ENCODE measurements at places on chromosomes 12 and 14.

DNA sequence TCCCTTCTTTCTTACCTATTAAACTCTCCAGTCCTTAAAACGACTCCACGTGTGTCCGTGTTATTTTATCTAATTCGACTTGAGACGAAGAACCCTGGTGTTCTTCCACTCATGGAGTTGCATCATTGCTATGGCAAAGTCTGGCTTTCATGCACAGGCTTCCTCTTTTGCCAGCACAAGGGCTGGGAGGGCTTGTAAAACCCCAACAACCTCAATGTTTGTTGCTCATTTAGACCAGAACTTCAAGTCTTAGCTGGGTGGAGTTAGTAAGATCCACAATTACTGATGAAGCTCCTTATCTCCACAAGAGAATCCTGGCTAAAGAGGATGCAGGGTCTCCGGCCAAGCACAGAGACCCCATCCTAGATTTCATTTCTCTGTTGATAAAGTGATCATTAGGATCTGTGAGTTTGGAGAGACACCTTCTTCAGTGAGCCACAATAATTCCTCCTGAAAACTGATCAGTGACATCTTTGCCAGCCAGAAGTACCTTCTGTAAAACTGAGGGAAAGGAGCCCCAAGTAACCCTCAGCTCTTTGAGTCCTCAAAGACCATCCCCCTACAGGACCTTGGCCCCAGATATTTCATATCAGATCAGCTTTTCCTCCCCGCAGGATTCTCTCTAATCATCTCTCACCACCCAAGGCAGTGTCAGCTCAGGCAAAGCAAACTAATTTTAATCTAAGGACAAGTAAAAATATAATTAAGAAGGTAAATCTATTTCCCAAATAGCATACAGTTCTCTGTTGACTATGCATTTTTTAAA is 514.6 kb downstream of the FUT8 start:
- DNase-seq: peak; percentile 65

GRCh38 chr12:123127182-123127495 is 23.8 kb downstream of the PITPNM2 start:
- no peak for DNase-seq

DNA sequence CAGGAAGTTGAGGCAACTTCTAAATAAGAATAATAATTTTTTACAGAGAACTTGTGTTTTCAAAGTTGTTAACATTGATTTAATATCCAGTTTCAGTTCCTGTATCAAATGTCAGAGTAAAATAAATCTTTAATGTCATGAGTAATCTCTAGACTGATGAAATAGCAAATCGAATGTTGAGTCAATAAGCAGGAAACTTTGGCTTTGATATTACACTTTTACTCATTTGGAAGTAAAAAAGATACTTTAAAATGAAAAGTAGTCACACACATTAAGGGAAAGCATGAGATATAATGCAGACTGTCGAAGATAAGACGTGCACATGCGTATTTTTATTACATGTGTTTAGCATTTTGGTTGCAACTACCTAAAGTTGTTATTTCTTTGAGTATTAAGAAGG is 78.2 kb upstream of the PTGDR start:
- DNase-seq: no peak

- DNase-seq: no peak
Measured at GRCh38 chr12:104130760-104131159, 7.2 kb downstream of the NFYB start.

- no peak for DNase-seq
Measured at GRCh38 chr12:17976202-17976601, 113.8 kb downstream of the RERGL start.

DNA sequence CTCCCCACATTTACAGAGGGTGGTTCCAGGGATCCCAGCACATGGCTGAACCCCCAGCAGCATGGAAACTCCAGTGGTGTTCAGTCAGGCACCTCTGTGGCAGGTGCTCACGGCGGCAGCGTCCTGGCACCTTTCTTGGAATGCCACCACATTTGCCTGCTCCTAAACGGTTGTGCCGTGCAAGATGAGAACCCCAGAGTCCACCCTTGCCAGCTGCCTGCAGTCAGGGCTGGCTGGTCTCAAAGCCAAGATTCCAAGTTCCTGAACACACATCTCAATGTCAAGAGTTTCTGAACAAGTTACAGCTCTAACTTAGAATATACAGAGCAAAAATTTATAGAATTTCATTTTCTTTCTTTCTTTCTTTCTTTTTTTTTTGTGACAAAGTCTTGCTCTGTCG is 38.7 kb downstream of the DDX51 start:
- DNase-seq: no peak

DNA sequence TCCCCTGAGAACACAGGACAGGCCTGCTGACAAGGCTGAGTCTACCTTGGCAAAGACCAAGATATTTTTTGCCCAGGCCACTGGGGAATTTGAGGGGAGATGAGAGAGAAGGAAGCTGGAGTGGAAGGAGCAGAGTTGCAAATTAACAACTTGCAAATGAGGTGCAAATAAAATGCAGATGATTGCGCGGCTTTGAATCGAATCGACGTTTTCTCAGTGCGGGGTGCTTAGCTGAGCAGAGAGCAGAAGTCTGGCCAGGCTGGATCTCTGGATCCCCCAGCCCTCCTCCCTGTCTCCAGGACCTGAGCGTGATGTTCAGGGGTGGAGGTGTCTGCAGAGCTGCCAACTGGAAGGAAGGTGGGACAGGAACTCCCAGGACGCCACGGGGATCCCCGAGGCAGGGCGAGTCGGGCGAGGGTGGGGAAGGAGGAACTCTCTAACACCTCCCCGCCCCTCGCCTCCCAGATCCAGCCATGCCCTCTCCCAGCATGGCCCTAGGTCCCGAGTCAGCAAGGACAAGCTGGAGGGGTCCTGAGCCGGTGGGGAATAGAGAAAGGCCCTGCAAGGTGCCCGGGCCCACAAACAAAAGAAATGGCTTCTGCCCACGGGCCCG is 527 bp upstream of the CARMIL3 start:
- DNase-seq: peak; percentile 40

- DNase-seq: no peak
Measured at GRCh38 chr14:68692916-68693771, 99.7 kb downstream of the ZFP36L1 start.

- no peak for DNase-seq
Measured at GRCh38 chr12:125001636-125002035, 8.2 kb downstream of the BRI3BP start.

DNA sequence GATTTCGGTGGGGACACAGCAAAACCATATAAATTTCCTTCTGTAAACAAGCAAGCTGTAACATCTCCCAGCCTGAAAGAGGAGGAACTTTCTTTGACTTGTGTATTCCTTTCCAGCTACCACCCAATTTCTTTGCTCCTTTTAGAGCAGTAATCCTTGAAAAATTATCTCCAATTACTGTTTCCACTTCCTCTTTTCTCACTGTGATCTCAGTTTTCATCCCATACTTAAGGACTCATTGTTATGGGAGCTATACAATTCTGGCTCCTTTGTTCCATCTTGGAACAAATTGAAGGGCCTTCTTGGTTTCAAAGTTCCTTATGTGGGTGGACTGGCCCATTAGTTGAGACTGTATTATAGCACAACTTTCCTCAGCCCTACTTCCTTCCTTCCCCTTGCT is 152.6 kb downstream of the AKAP6 start:
- no peak for DNase-seq

DNA sequence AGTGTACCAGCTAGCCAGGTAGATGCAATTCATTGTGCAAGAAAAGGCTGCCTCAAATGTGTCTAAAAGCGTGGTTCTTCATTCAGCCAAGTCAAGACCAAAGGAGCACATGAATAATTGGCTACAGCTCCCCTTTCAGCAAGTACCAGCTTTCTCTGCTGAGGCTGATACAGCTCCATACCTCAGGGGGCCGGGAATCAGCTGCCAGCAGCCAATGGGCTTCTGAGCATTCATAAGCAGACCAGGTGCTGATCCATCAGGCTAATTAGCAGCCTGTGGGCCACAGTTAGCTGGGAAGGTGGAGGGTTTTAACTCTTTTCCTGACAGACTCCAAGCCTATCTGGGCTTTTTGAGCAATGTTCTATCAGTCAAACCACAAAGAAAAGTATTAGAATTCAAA is 264.7 kb downstream of the APAF1 start:
- no peak for DNase-seq

- DNase-seq: no peak
Measured at GRCh38 chr14:60647081-60647836, 2.0 kb downstream of the SIX1 start.

- DNase-seq: no peak
Measured at GRCh38 chr12:2934371-2934770, 24.8 kb upstream of the TEAD4 start.

Measured in activated CD8-positive, alpha-beta memory T cell treated with anti-CD3 and anti-CD28 coated beads, Interleukin-2, amount 10 ng/mL, durations not matched to agents 7 days and 5 days (primary cell).